NCI-H1694 (cell line): ENCODE measurements at places on chromosomes 7 and 10.

- DNase-seq, result no peak
These were observed 7.4 kb upstream of the MALRD1 start for GRCh38 chr10:19041171-19041570.

DNA sequence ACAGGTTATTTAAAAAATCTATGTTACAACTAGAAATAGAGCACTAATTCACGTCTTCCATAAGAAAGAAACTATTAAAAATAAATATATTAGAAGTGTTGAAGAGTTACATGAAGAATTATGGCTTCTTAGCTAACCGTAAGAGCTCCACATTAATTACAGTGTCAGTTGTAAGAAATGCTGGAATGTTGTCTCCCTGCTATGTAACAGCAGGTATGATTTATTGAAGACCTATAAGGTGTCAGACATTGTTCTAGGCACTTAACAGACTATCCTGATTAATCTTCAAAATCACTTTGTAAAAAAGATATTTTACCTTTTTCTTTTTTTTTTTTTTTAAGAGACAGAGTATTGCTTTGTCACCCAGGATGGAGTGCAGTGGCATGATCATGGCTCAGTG lies 75.8 kb upstream of the NEBL start:
- no peak for DNase-seq

DNA sequence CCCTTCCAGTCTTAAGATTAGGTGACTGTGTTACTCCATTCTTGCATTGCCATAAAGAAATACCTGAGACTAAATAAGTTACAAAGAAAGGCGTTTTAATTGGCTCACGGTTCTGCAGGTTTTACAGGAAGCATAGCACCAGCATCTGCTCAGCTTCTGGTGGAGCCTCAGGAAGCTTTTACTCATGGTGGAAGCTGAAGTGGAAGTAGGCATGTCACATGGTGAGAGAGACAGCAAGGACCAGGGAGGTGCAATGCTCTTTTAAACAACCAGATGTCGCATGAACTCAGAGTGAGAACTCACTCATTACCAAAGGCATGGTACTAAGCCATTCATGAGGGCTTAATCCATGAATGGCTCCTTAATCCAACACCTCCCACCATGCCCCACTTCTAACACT lies 34.0 kb upstream of the TMEM273 start:
- no peak for DNase-seq

- DNase-seq, result no peak
These were observed 155.2 kb upstream of the GNAI1 start for GRCh38 chr7:79979437-79979836.
